ENCODE measurements at places on chromosomes 7 and 10. TPM values are rescaled to one million over a fixed set of nuclear protein-coding genes. Genes with fewer than 3 reads are reported as not detected.

DNA sequence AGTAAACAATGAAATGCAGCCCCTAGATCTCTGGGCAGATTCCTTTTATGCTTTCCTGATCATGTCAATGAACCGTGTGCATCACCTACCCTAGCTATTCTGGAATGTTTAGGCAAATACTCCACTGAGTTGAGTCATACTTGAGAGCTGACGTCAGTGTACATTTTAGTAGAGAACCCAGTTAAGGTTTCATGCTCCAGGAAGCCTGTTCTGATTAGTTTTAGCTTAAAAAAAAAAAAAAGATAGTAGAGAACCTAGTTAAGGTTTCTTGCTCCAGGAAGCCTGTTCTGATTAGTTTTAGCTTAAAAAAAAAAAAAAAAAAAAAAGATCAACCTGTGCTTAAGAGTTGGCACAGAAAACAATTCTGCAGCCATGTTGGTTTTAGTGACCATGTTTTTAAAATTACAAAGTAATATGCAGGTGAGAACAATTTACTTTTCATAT, 3.7 kb upstream of the MCU start:
- no peak for DNase-seq

- no peak for DNase-seq
Observed at GRCh38 chr7:159197066-159197975, 52.7 kb upstream of the VIPR2 start.

GRCh38 chr10:121811386-121811785, 116.4 kb downstream of the ATE1 start:
- no peak for DNase-seq

FAM25C gene
- total RNA-seq: not detected

Data from right atrium auricular region (tissue), 2 donors.